ENCODE measurements at places on chromosomes 3 and 15.

GRCh38 chr3:15630646-15631350 is 29.3 kb downstream of the BTD start:
- DNase-seq, result no peak

GRCh38 chr3:71503525-71504249 is 79.8 kb downstream of the FOXP1 start:
- no peak for DNase-seq

GRCh38 chr3:15051531-15051930 is 13.6 kb downstream of the MRPS25 start:
- peak; percentile 30 for DNase-seq

DNA sequence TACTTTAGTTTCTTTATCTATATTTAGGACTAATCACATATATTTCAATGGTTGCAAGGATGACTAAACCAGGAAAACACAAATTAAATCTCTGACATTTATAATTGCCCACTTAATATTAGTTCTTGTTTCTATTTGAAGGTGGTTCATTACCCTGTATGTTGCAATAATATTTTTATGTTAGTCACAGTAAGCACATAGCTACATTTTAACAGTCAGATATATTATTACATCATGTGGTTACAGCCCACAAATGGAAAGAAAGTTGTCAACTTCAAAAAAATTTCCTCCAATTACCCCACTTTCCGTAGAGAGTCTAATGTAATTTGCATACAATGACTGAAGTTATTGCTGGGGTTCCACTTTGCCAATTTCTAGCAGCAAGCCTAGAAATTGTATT is 114.6 kb downstream of the TUSC7 start:
- no peak for DNase-seq
